DND-41 (cell line): ENCODE measurements at places on chromosomes 7 and 10.

DNA sequence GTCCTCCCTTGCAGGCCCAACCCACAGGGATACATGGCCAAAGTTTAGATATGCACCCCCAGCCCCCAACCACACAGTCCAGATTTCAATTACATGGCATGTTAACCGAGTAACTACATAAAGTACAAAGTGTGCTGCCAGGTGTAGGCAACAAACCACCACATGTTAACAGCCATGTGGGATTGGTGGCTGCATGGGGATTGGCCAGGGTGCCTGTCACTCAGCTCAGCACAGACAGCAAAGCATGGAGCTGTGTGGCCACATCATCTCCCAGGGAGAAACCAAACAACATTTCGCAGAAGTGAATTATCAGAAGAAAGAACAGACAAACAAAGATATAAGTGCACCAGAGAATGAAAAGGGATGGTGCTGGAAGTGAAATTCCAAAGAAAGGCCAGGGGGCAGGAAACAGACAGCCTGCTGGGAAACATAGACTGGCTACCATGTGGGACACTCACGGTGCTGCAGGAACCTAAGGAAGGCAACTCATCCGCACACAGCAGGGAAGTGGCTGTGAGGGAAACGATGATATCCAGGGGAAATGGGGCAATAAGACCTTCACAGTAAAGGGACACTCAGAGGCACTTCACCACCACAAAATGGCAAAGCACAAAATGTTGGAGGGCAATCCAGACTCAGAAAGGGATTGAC, 171.2 kb downstream of the PTPRN2 start:
- H3K27ac ChIP-seq, result no peak overlapping the region
- no peaks in the 10 kb centered on the region for H3K4me1 ChIP-seq
- H3K36me3 ChIP-seq, result no peaks in the 10 kb centered on the region
- H3K27me3 ChIP-seq, result no peaks in the 10 kb centered on the region

- H3K4me3 ChIP-seq, result no peak overlapping the region
- no peak for DNase-seq
- no peaks in the 10 kb centered on the region for H3K36me3 ChIP-seq
- H3K27ac ChIP-seq, result no peak overlapping the region
These were observed 62.9 kb downstream of the SYPL1 start for GRCh38 chr7:106049139-106049752.

DNA sequence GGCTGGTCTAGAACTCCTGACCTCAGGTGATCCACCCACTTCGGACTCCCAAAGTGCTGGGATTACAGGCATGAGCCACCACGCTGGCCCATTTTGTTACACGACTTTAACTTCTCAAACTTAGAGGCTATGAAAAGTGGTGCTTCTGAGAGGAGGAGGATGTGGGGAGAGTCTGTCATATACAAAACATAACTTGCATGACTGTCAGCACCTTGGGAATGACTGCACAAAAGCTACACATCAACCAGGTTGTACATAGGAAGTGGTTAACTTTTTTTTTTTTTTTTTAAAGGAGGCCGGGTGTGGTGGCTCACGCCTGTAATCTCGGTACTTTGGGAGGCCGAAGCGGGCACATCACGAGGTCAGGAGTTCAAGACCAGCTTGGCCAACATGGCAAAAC, 43.4 kb upstream of the GSDME start:
- H3K4me1 ChIP-seq, result no peaks in the 10 kb centered on the region
- no peaks in the 10 kb centered on the region for H3K27me3 ChIP-seq
- H3K4me3 ChIP-seq, result no peak overlapping the region

DNA sequence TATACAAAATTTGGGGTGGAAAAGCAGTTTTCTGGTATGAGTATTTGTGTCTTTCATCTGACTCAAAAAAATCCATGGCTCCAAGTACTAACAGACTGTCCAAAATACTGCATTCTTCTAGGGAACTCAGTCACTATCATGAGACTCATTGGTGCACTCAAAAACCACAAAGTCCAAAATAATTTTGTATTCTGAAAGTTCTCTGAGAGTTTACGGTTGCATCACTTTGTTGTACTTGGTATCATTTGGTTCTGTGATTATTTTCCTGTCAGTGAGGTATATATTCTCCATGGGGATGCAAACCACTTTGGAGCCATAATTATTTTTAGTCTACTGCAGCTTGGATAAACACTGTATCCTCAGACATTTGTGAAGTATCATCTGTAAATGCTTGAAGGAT, 28.0 kb upstream of the CABCOCO1 start:
- no peaks in the 10 kb centered on the region for H3K36me3 ChIP-seq
- no peaks in the 10 kb centered on the region for H3K27me3 ChIP-seq
- H3K4me1 ChIP-seq, result no peaks in the 10 kb centered on the region
- H3K4me3 ChIP-seq, result no peak overlapping the region

DNA sequence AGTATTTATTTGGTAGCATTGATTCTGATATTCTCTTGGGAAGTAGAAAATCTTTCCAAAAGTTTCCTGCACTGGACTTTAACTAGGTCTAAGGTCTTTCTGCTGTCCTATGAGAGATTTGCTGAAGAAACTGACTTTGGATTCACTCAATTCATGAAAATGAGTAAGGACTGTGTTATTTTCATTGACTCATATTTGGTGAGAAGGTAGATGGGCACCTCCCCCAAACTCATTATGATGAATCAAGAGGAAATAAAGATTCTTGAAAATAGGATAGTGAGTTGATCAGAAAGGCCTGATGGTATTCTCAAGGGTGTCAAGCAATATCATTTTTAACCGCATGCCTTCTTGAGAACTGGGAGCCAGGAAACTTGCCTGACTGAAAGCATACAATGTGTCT, 110.3 kb downstream of the RNF133 start:
- H3K4me1 ChIP-seq, result no peaks in the 10 kb centered on the region
- no peaks in the 10 kb centered on the region for H3K36me3 ChIP-seq
- no peaks in the 10 kb centered on the region for H3K27me3 ChIP-seq
- DNase-seq, result no peak
- H3K27ac ChIP-seq, result no peak overlapping the region

DNA sequence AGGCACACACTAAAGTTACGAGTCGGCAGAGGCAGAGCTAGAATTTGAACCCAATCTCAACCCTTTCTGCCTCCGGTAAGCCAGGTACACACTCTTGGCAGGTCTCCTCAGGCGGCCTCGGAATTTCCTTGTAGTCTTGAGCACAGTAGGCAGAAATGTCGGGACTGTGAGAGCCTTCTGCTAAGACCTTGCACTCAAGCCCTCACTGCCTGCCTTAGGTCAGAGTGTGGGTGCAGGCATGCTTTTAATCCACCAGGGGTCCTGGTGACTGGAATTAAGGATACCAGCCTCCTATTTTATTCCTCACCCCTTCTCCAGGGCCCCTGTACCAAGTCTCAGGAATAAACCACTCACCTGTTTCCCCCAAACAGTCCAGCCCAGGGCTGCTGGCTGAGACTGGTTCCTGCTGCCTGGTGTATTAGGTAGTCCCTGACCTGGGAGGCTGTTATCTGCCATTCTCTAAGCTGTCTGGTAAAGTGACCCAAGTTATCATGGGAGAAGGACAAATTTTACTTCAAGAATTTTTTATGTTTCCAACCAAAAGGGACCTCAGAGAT, 855 bp downstream of the ATP6V1F start:
- no peaks in the 10 kb centered on the region for H3K27me3 ChIP-seq
- DNase-seq, result peak; percentile 58
- peak overlapping the region; percentile 64 for H3K27ac ChIP-seq
- H3K4me3 ChIP-seq, result peak overlapping the region; percentile 39; the same call in 1 of the 2 replicates
- H3K36me3 ChIP-seq, result peaks cover 25% of the 10 kb centered on the region
- H3K4me1 ChIP-seq, result peaks cover 18% of the 10 kb centered on the region

GRCh38 chr7:105219771-105220160, 169.0 kb downstream of the SRPK2 start:
- no peak for DNase-seq
- H3K4me3 ChIP-seq, result no peak overlapping the region
- H3K36me3 ChIP-seq, result peaks cover 72% of the 10 kb centered on the region
- H3K27ac ChIP-seq, result no peak overlapping the region
- H3K4me1 ChIP-seq, result peaks cover 29% of the 10 kb centered on the region
- H3K27me3 ChIP-seq, result no peaks in the 10 kb centered on the region

GRCh38 chr7:27141923-27142579, 1.4 kb downstream of the HOXA5 start:
- H3K27ac ChIP-seq, result no peak overlapping the region
- peaks cover 1% of the 10 kb centered on the region for H3K27me3 ChIP-seq
- H3K4me1 ChIP-seq, result no peaks in the 10 kb centered on the region
- H3K4me3 ChIP-seq, result no peak overlapping the region
